Endodermal cell (in vitro differentiated cells): ENCODE measurements at places on chromosomes 13 and 19.

DNA sequence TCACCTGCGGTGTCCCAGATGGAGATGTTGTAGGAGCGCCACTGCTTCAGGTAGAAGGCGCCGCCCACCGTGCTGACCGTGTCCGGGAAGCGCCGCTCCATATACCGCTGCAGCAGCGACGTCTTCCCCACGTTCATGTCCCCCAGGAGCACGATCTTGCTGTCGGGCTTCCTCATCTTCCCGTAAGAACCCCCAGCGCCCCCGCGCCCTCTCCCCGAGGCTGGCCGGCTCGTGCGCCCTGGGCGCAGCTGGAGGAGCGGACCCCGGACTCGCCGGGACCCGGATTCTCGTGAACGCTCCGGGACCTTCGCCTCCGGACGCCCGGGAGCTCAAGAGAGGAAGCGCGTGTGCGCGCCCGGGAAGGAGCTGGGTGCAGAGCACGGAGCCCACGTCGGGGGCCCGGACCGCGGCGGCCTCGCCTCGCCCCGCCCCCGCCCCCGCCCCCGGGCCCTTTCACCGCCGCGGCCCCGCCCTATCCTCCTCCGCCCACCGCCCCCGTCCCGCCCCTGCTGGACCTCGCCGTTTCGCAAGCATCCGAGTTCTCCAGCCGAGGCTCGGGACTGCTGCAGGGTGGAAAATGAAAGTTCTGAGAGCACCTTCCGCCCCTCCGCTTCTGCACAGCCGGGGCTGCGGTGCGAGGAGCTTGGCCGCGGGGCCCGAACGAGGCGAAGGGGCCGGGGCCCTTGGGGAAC, at the start of gene RAB20:
Gene RAB20, minus strand, starts transcription at position 379 of the 692 bp plus-strand sequence. Its CDS starts 203 bp downstream, at position 176.
- H3K27me3 ChIP-seq = no peaks in the 10 kb centered on the region
- peak; percentile 94 for DNase-seq
- H3K4me1 ChIP-seq = no peaks in the 10 kb centered on the region
- H3K4me3 ChIP-seq = peak within 1 kb of the TSS; percentile 98

GRCh38 chr13:77732287-77732686, 34.8 kb downstream of the SLAIN1 start:
- no peak overlapping the region for H3K27ac ChIP-seq
- no peaks in the 10 kb centered on the region for H3K4me1 ChIP-seq
- DNase-seq = no peak
- peaks cover 15% of the 10 kb centered on the region for H3K36me3 ChIP-seq
- H3K4me3 ChIP-seq = no peak overlapping the region

GRCh38 chr13:104593693-104594092, 1527.5 kb upstream of the SLC10A2 start:
- H3K27me3 ChIP-seq = peaks cover 7% of the 10 kb centered on the region
- DNase-seq = no peak
- H3K4me1 ChIP-seq = no peaks in the 10 kb centered on the region
- no peak overlapping the region for H3K4me3 ChIP-seq
- no peaks in the 10 kb centered on the region for H3K36me3 ChIP-seq

DNA sequence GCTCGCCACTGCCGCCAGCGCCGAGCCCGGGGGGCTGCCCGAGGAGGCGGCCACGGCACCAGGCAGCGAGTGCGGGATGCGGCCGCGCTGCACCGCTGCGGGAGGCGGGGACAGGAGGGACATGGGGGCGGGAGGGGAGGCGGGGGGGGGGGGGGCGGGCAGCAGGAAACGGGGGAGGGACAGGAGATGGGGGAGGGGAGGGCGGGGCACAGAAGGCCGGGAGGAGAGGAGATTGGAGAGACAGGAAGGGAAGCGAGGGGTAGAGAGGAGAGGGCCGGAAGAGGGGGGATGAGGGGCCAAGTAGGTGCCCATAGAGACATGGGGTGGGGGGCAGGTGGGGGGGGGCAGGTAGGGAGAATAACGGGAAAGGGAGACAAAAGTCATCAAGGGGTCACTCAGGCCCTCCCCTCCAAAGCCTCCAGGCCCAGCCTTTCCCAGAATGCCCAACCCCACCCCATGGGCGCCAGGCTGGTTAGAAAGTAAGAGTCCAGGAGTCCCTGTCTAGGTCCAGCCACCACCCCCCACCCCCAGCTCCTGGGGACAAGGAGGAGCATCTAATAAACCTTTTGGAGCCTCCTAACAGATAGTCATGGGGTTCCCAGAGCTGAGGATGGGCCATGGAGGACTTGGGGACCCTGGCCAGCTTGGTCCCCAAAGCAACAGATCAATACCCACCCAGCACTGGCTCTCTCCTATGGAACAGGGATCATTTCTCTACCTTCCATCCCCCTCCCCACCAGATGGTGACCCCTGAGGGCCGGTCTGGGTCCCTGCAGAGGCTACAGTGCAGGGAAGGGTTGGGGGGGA, 9.5 kb downstream of the NR2F6 start:
- peaks cover 67% of the 10 kb centered on the region for H3K36me3 ChIP-seq
- peak overlapping the region; percentile 44 for H3K27ac ChIP-seq
- H3K4me3 ChIP-seq = no peak overlapping the region
- no peak for DNase-seq
- no peaks in the 10 kb centered on the region for H3K27me3 ChIP-seq
- H3K4me1 ChIP-seq = peaks cover 4% of the 10 kb centered on the region

DNA sequence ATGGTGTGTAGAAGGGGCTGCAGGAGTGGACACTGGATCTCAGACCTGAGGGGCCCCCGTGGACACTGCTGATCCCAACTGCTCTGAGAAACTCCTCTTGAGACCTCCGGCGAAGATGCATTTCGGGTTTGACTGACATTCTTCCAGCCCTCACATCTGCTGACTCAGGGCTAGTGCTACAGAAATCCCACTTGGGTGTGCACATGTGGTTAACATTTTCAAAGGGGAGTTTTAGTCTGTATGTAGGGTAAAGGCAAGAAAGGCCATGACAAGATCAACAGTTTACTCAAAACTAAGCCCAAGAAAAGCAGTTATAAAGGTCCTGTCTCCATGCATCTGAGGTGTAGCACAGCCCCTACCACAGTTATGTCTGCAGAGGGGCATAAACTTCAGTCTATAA, 31.2 kb downstream of the DLEU7 start:
- H3K36me3 ChIP-seq = no peaks in the 10 kb centered on the region
- no peaks in the 10 kb centered on the region for H3K27me3 ChIP-seq
- DNase-seq = no peak
- no peaks in the 10 kb centered on the region for H3K4me1 ChIP-seq

DNA sequence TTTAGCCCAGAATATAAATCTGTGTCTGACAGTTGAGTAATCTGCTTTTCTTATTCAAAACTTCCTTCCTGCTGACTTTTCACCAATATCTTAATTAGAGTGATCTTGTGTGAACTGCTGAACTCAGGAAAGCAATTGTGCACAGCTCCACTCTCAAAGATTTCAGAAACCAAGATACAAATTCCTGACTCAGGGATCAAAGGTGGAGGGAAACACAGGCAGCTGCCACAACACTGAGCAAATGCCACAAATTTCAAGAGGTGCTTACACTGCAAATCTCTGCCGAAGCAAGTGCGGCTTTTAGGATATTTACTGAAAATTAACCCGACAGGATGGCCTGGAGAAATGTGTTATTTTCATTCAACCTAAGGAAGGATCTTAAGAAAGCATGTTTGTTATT, 111.4 kb downstream of the STOML3 start:
- H3K27me3 ChIP-seq = peaks cover 4% of the 10 kb centered on the region
- peaks cover 7% of the 10 kb centered on the region for H3K4me1 ChIP-seq
- no peak overlapping the region for H3K27ac ChIP-seq
- H3K4me3 ChIP-seq = no peak overlapping the region
- DNase-seq = no peak

DNA sequence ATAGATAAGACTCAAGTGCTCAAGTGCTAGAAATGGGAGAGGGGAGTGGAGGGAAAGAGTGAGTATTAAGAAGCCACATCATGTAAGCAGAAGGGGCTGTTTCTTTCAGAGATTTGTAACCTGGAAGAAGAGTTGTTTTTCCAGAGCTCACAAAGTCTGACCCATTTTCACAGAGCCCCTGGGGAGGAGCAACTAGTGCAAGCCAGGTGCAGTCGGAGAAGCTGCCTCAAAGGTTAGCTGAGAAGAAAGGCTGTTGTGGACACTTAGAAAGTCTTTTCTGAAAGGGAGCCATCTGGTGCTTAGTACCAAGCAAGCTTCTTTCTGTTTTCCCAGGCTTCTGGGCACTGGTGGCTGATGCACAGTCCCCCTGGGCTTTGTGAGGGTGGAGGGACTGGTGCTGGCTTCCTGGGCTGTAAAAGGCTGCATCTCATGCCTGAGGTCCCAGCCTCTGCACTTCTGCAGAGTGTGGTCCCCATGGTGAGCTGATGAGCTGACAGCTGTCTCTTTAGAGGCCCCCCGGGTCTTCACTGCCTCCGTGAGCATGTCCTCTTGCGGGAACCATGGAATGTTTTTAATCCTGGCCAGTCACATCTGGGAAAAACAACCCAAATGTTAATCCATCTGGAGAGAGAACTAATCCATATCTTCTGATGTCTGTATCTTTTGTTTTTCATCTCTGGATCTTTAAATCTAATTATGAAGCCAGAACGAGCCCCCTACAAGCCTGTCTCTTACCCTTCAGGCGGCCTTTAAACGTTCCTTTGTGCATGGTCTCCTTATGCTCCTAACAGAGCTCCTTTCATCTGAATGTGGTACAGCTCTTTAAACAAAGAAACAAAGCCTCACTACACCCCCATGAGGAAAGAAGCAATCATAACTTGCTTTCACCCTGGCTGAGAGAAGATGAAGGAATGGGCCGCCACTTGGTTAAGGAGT, 40.2 kb downstream of the OLFM4 start:
- peak overlapping the region; percentile 90 for H3K27ac ChIP-seq
- no peaks in the 10 kb centered on the region for H3K36me3 ChIP-seq
- DNase-seq = peak; percentile 52
- no peaks in the 10 kb centered on the region for H3K27me3 ChIP-seq

GRCh38 chr19:56110515-56111448, 10.3 kb downstream of the ZNF787 start:
- peaks cover 5% of the 10 kb centered on the region for H3K4me1 ChIP-seq
- no peak for DNase-seq
- H3K27ac ChIP-seq = peak overlapping the region; percentile 79
- H3K27me3 ChIP-seq = no peaks in the 10 kb centered on the region

DNA sequence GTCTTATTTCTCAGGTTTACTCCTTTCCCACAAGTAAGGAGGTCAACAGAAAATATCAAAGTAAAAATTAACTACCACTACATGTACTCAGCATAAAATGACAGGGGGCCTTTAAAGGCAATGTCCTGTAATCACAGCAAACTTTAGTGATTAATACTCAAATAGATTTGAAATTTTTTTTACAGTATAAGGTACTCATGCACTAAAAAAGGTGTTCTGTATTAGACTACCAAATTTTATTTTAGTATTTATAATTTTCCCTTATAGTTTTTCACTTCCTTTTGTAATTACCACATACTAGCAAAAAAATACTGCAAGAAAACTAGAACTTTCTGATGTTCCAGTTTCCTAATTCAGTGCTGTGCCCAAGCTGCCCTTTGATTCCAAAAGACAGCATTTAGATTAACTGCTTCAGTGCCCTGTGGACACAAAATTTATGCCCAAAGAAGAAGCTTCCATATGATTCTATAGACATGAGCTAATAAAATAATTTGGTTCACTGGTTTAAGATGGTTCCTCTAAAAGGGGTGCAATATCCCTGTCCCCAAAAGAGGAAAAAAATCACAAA, 70.6 kb downstream of the KLF12 start:
- no peak for DNase-seq
- H3K27ac ChIP-seq = no peak overlapping the region
- H3K27me3 ChIP-seq = no peaks in the 10 kb centered on the region
- H3K4me1 ChIP-seq = no peaks in the 10 kb centered on the region
- no peaks in the 10 kb centered on the region for H3K36me3 ChIP-seq
- no peak overlapping the region for H3K4me3 ChIP-seq

- H3K27ac ChIP-seq = peak overlapping the region; percentile 83
- no peaks in the 10 kb centered on the region for H3K4me1 ChIP-seq
- H3K36me3 ChIP-seq = peaks cover 9% of the 10 kb centered on the region
- peaks cover 28% of the 10 kb centered on the region for H3K27me3 ChIP-seq
These were observed 396 bp downstream of the RTN2 start for GRCh38 chr19:45496349-45496953.

GRCh38 chr19:46471116-46471733, at the start of gene PNMA8A:
TSS of gene PNMA8A (minus strand) at chr19:46471563. CDS start at chr19:46471035, 528 bp downstream.
- peaks cover 26% of the 10 kb centered on the region for H3K36me3 ChIP-seq
- H3K27me3 ChIP-seq = no peaks in the 10 kb centered on the region
- DNase-seq = peak; percentile 96
- peaks cover 7% of the 10 kb centered on the region for H3K4me1 ChIP-seq
- H3K4me3 ChIP-seq = peak within 1 kb of the TSS; percentile 92
- H3K27ac ChIP-seq = peak within 1 kb of the TSS; percentile 77

DNA sequence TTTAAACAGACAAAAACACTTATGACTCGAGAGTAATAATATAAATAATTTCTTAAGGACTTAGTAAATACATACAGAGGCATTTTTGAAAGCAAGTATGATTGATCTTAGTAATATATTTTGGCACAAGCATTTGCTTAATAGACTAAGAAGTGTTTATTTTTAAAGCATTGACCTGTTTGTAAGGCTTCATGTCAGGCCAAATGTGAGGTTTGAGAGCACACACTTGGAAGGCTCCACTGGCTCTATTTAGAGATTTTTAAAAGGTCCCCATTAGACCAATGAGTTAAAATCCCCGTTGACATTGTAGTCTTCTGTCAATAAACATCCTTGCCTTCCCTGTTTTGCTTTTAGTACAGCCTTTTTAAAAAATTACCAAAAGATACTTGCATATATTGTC, 50.4 kb downstream of the ATP8A2 start:
- H3K4me1 ChIP-seq = no peaks in the 10 kb centered on the region
- H3K27me3 ChIP-seq = no peaks in the 10 kb centered on the region
- H3K36me3 ChIP-seq = no peaks in the 10 kb centered on the region
- H3K27ac ChIP-seq = no peak overlapping the region
- H3K4me3 ChIP-seq = no peak overlapping the region

DNA sequence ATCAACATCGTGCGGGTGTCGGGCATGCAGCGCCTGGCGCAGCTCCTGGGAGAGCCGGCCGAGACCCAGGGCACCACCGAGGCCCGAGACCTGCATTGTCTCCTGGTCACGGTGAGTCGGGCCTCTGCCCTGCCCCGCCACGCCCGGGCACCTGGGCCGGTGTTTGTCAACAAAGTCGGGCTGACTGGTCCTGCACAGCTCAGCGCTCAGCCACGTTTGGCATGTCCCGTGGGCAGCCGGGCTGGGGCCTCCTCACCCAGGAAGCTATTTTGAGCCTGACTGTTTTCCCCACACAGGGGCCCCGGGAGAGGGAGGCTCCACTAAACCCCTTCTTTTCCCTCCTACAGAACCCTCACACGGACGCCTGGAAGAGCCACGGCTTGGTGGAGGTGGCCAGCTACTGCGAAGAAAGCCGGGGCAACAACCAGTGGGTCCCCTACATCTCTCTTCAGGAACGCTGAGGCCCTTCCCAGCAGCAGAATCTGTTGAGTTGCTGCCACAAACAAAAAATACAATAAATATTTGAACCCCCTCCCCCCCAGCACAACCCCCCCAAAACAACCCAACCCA, 1.3 kb downstream of the GADD45B start:
- no peaks in the 10 kb centered on the region for H3K27me3 ChIP-seq
- no peak overlapping the region for H3K27ac ChIP-seq
- H3K4me1 ChIP-seq = peaks cover 4% of the 10 kb centered on the region
- DNase-seq = peak; percentile 70
- H3K36me3 ChIP-seq = no peaks in the 10 kb centered on the region

GRCh38 chr19:35797663-35798062, 15.0 kb downstream of the PRODH2 start:
- no peaks in the 10 kb centered on the region for H3K4me1 ChIP-seq
- H3K27ac ChIP-seq = no peak overlapping the region
- H3K4me3 ChIP-seq = no peak overlapping the region

- DNase-seq = no peak
- peaks cover 14% of the 10 kb centered on the region for H3K36me3 ChIP-seq
- no peaks in the 10 kb centered on the region for H3K4me1 ChIP-seq
- H3K27me3 ChIP-seq = no peaks in the 10 kb centered on the region
- no peak overlapping the region for H3K4me3 ChIP-seq
These were observed 6.0 kb downstream of the SMARCA4 start for GRCh38 chr19:10966809-10967208.
